ENCODE measurements at places on chromosomes 2 and 18.
A peak's percentile ranks its signal among the peaks of the same experiment; 100 is the strongest.

- DNase-seq, result no peak
Measured at GRCh38 chr2:120871881-120872620, 136.4 kb downstream of the GLI2 start.

DNA sequence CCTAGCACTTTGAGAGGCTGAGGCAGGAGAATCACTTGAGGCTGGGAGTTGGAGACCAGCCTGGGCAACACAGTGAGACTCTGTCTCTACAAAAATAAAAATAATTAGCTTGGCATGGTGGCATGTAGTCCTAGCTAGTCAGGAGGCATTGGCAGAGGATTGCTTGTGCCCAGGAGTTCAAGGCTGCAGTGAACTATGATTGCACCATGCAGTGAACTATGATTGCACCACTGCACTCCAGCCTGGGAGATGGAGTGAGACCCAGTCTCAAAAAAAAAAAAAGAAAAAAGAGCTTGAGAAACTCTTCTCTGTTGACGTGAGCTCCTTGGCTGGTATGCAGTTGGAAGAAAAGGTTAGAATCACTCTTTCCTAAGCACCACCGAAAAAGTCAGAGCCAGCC is 125.1 kb upstream of the TNP1 start:
- DNase-seq, result no peak

GRCh38 chr2:105179469-105180372 is 61.8 kb upstream of the GPR45 start:
- peak; percentile 59 for DNase-seq

DNA sequence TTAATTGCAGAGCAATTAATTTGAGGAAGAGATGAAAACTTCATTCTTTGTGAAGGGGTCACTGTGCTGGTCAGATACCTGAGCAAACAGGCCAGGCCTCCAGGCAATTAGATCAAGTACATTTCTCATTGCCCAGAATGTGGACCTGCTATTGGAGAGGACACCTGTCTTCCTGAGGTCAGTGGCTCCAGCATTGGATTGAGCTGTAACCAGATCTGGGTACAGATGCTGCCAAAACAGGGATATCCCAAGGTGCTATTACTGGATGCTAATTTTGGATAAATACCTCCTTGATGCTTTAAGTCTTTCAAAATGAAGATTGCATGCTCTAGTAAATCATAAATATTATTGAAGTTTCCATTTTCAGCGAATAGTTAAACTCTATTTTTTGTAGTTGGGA is 131.5 kb downstream of the FAM161A start:
- DNase-seq, result no peak

DNA sequence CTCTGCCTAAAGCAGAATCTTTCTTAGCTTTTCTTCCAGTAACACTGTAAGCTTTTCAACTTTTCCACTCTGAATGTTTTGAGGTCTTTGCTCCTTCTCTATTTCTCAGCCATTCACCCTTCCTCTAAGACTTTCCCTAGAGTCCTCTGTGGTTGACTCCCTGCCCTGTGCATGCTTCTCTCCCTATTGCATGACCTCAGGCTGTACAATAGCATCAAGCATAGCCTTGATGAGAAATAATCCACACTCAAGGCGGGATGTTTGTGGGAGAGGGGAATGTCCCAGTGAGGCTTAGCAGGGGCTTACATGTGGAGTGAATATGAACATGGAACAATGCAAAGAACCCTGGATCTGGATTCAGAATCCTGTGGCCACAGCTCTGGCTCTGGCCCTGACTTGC is 48.4 kb upstream of the IGFBP5 start:
- no peak for DNase-seq

- no peak for DNase-seq
Measured at GRCh38 chr2:105796791-105797190, 52.1 kb downstream of the NCK2 start.

DNA sequence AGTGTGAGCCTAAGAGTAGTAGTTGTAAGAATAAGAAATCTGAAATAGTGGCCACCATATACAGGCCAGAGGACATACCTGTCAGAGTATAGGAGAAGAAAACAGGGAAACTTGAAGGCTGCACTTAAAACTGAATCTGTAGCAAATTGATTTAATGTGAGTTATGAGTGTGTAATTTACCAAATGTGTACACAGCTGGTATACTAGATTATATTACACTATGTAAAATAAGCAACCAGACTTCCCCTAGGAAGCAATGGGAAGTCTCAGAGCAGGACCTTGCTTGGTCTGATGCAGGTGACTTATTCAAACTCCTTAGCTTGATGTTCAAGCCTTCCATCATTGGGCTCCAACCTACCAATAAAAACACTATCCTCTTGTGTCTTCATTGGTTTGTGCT is 17.3 kb upstream of the EPC2 start:
- DNase-seq, result no peak

- DNase-seq, result no peak
Measured at GRCh38 chr2:96891591-96892333, 21.9 kb upstream of the SEMA4C start.
